ENCODE measurements at places on chromosomes 13 and 19.

DNA sequence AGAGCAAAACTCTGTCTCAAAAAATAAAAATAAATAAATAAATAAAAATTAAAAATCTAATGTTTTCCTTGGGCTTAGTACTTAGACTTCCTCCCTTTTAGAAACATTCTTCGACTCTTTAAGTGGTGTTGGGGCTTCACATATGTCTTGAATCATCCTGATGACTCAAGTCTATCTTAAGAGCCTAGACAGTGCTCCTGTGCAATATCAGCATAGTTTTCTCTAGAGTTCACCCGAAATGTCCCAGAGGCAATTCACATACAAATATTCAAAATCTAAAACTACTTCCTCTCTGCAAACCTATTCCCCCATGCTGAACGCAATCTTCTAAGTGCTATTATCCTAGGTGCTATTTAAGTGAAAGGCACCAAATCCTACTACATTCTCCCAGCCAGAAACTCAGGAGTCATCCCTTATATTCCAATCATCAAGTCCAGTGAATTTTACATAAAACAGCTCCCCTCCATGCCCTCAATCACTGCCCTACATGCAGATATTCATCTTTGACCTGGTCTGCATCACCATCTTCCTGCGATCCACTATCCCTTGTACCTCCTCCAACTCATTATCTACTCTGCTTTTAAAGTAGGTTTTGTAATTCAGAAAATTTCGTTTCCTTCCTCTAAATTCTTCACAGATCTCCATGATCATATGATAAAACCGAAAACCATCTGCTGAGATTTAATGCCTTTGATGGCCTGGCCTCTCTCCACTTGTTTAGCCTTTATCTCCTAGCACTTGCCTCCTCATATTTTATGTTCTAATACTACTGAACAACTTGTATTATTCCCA, 102.7 kb downstream of the ELF1 start:
- DNase-seq, result no peak

GRCh38 chr19:5231857-5232678, 108.5 kb downstream of the PTPRS start:
- DNase-seq, result peak; percentile 24

DNA sequence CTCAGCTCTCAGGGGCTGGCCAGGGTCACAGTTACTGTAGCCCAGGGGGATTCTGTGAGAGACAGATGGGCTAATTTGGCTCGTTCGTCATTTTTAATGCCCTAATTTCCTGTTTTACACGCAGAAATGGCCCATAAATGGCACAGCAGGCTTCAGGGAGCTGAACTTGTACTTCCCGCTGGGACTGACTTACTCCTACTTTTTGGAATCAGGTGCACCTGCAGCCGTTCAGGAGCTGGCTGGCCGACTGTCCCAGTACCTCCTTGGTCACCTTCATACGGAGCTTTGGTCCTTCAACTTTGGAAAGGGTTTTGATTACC, 62.4 kb upstream of the URI1 start:
- DNase-seq, result no peak

GRCh38 chr13:106610486-106610885, 42.5 kb upstream of the ARGLU1 start:
- DNase-seq, result no peak

- no peak for DNase-seq
These were observed 181.9 kb upstream of the EDNRB start for GRCh38 chr13:78100486-78100885.

- no peak for DNase-seq
These were observed 29.4 kb upstream of the NDFIP2 start for GRCh38 chr13:79451500-79451962.

GRCh38 chr19:50739914-50740426, 16.8 kb downstream of the CLEC11A start:
- DNase-seq, result peak; percentile 13

GRCh38 chr13:51311231-51311630, 28.3 kb upstream of the SERPINE3 start:
- no peak for DNase-seq

DNA sequence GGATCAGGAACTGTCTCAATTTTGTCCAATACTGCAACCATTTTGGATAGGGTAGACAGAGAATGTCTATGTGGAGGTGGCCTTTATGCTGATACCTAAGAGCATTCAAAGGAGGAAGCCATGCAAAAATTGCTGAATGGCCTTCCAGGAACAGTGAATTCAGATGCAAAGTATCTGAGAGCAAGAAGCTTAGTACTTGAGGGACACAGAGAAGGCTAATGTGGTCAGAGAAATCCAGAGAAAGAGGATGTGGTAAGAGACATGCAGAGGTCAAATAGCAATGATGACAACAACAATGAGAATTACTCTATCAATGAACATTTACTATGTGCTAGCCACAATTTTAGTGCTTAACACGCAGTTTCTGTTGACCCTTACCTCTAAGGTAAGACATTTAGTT, 785.6 kb upstream of the KLHL1 start:
- no peak for DNase-seq

GRCh38 chr19:40803170-40803856, 4.3 kb downstream of the EGLN2 start:
- no peak for DNase-seq

GRCh38 chr19:408441-408901, 476 bp downstream of the C2CD4C start:
- peak; percentile 90 for DNase-seq

DNA sequence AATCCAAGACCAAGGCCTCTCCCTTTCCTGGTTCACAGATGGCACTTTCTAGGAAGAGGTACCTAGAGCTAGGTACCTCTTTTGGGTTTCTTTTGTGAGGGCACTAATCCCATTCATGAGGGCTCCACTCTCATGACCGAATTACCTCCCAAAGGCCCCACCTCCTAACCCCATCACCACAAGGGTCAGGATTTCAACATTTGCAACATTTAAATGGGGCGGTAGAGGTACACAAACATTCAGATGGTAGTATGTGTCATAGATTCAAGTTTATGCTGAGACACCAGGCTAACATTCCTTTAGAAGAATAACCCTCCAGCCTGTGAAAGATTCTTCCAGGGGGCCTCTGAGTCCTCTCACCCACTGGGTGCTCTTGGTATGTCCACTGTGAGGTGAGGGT, 116.3 kb downstream of the FOXO1 start:
- DNase-seq, result no peak

GRCh38 chr13:100039740-100040139, 49.2 kb upstream of the PCCA start:
- DNase-seq, result peak; percentile 86

- no peak for DNase-seq
These were observed 20.0 kb downstream of the CRYL1 start for GRCh38 chr13:20505405-20506366.

- no peak for DNase-seq
These were observed 536.7 kb upstream of the ARGLU1 start for GRCh38 chr13:107104631-107105030.

- no peak for DNase-seq
These were observed 38.9 kb downstream of the CAPN12 start for GRCh38 chr19:38705197-38706019.

DNA sequence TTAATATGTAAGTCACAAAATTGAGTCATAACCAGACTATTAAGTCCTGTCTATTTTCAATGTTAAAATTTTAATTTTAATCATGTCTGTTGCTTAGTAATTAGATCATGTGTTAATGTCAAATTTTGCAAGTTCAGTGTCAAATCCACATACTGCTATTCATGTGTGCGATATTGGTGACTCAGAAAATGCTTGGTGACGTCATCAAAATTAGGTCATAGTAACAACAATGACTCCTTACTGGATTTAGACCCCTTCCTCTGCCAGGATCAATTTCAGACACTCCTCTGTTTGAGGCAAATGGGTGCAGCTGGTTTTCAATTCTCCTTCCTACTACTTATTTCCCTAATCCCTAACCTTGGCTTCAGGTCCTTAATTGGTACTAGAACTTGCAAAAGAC, 1394.3 kb upstream of the SLC10A2 start:
- DNase-seq, result no peak

- no peak for DNase-seq
These were observed 201.8 kb downstream of the COL4A1 start for GRCh38 chr13:110105136-110105535.

DNA sequence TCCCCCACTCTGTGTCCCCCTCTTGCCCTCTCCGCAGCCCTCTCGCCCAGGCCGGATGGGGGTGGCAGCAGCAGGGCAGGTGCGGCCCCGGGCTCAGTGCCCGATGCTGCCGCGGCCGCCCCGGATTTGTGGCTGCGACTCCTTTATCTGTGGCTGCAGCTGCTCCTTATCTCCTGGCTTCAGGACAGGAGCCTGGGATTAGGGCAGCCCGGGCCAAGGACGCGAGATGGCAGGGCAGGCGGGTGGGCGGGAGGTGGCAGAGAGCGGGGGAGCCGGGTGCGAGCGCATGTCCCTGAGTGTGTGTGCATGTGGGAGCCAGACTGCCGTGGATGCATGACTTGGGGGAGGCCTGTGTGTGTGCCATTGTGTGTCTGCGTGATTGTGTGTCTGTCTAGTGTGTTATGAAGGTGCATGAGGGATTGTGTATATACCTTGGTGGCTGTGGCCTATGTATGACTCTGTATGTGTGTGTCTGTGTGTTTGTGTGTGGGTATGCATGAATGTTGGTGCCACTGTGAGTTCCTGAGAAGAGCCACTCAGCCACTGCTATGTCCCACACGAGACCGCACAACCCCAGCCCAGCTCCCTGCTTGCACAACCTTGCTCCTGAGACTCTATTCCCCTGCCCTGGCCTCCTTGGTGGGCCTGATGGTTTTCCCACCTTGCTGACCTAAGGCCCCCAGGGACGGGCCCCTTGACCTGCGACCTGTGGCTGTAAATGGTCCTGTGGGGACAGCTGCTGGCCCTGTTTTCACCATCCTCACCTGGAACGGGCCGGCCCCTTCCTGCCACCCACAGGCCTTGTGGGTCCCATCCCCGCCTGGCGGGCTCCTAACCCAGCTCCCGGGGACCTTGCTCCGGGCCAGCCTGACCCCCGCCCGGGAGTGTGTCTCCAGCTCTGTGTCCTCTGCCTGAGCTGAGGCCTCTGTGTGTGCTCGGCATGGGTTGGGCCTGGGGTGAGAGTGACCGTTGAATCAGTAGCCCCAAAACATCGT, 5.3 kb upstream of the NRTN start:
- no peak for DNase-seq

DNA sequence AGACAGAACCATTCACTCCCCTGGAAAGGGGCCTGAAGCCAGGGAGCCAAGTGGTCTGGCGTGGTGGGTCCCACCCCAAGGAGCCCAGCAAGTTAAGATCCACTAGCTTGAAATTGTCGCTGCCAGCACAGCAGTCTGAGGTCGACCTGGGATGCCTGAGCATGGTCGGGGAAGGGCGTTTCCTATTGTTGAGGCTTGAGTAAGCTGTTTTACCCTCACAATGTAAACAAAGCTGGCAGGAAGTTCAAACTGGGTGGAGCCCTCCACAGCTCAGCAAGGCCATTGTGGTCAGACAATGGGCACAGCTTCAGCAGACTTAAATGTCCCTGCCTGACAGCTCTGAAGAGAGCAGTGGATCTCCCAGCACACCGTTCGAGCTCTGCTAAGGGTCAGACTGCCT, 195.6 kb upstream of the DACH1 start:
- no peak for DNase-seq

GRCh38 chr13:105202354-105202753, 1333.1 kb downstream of the EFNB2 start:
- DNase-seq, result peak; percentile 38

- no peak for DNase-seq
These were observed 80.3 kb upstream of the KLHL1 start for GRCh38 chr13:70188567-70188966.
